ENCODE measurements at places on chromosomes 7 and 10.
A peak's percentile ranks its signal among the peaks of the same experiment; 100 is the strongest.

DNA sequence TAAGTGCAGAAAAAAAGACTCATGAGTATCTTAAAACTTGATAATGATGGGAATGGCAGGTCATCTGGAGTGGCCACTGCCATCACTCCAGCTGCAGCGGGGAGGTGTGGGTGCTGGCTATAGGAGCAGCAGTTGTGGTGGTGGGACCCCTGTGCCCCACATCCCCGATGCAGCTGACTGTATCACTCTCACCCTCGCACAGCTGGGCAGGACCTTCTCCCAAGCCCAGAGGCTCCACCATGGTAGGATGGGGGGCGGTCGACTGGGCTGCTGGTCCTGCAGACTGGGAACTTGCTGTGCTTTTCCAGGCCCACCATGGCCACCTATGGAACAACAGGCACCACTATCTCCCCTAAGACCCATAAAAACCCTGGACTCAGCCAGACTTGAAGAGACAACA is 844.4 kb downstream of the SORCS1 start:
- DNase-seq: no peak

DNA sequence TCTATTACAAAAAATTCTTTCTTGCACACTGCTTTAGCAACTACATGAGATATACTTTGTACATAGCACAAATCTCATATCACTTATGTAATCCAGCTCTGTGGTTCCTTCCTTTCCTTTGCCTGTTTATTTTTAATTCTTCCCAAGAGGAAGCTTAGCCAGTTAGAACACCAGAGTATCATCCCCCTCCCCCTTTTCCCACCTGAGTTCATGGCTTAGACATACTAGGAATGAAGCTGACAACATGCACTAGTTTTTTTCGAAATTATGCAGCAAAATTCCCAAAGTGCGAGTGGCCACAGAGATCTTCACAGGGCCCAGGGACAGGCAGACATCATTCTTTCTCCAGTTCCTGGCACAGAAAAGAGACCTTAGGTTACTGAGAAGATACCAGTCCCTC is 17.8 kb downstream of the CAV1 start:
- DNase-seq: no peak

DNA sequence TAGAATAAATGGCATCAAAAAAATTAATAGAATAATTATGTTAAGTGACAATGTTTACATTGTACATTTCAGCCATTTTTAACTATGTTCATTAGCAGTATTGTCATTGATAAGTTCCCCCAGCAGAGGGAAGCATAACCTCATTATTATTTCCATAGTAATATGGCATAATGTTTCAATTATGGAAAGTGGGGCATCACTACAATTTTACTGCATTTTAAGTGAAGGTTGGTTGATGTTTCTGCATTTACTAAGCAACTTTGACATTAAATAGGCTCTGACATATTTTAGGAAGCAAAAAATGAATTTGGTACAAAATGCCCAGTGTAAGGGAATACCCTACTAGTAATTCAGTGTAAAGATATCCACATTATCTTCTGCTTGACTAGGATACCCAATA is 218.3 kb downstream of the SEMA3A start:
- DNase-seq: no peak

DNA sequence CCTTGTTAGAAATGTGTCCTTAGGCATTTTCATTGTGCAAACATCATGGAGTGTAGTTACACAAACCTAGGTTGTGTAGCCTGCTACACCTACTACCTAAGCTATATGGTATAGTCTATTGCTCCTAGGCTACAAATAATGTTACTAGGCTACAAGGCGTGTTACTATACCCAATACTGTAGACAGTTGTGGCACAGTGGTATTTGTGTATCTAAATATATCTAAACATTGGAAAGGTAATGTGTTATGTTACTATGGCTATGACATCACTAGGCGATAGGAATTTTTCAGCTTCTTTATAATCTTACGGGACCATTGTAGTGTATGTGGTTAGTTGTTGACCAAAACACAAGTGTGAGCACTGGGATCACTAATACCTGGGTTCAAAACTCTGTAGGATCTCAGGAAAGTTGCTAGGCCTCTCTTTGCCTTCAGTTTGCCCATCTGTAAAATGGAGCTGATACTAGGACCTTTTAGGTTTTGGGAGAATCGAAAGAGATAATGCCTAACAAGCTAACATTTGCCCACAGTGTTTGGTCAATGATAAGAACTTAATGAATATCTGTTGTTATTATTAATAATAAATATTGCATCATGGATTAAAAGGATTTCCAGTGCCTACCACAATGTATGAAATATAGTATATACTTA is 2.7 kb downstream of the BICC1 start:
- no peak for DNase-seq

GRCh38 chr7:98870807-98871491 is 1.1 kb upstream of the TMEM130 start:
- DNase-seq: no peak

- DNase-seq: no peak
Observed at GRCh38 chr10:1625731-1626130, 111.6 kb downstream of the ADARB2 start.

- DNase-seq: no peak
Observed at GRCh38 chr10:123150271-123150985, 2.5 kb downstream of the HMX2 start.

DNA sequence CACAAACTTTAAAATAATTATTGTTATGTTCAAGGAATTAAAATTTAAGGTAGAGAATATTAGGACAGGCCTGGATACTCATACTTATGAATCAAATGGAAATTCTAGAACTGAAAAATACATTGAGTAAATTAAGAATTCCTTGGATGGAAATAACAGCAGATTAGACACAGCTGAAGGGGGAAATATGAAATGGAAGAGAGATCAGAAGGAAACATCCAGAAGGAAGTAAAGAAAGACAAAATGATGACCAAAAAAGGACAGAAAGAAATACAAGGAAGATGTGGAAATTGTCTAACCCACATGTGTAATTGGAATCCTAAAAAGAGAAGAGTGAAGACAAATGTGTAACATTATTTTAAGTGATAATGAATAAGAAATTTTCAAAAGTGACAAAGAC is 128.9 kb downstream of the ATRNL1 start:
- no peak for DNase-seq

- DNase-seq: no peak
Observed at GRCh38 chr7:134453518-134453917, 5.4 kb downstream of the AKR1B1 start.

- no peak for DNase-seq
Observed at GRCh38 chr7:130324306-130324943, 20.2 kb upstream of the CPA5 start.

DNA sequence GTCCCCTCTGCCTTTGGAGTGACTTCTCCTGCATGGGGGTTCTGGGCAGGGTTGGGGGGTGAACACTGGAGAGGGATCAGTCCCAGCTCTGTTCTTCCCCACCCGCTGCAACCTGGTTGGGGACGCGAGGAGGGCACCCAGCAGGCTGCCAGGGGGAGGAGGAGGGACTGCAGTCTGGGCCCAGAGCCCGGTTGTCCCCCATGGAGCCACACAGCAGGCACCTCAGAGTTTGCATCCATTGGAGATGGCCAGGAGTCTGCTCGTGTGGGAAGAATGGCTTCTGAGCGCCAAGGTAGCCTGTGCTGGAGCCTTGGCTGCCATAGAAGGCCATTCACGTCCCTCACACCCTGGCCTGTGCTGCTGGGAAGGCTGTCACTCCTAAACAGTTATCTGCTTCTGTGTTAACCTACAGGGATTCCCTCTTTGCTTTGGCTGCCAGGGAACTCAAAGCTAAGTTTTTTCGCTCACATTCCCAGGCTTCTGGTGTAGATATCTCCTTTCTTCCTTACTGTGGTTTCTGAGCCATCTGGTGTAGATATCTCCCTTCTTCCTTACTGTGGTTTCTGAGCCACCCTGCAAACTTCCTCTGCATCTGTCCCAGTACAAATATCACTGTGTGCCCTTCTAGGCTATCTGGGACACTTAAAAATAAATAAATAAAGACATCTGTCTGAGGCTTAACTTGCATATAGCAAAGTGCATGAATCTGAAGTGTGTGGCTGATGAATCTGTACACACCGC is 133.7 kb downstream of the LHPP start:
- DNase-seq: peak; percentile 11

DNA sequence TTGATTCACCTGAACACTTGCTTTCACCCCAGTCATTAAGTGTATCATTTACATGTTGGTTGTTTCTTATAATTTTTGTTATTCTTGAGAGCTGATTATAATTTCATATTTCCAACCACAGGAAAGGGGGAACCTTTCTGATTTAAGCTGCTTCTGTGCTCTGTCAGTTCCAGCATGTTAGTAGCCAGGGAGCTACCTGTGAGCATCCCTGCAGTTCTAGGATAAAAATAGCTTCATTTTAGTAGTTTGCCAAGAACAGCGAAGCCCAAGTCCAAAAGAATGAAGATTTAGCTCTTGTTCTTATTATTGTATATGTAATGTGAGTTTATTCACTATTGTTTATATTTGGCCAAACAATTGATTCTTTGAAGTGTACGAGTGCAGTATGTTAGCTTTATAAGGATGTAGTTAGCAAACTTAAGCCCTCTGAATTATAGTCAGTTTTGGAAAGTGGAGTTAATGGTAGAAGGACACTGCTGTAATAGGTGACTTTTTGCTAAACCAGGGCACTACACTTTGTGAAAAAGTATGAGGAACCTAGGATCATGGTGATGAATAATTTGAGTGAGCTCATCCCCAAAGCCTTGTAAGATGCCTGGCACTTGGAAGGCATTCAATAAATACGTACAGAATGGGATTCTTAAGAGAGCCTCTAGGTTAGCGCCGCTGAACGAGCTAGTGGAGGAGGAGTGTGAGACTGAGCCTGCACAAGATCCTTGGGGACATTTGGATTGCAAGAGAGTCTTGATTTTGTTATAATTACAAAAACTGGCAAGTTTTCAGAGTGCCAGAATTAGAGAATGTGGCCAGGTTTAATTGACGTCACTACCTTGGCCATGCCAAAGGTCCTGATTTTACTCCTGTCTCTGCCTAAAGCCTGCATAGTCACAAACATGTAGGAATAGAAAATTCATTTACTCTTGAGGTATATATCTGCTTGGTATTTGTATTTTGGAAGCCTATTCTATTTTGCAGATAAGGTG is 29.8 kb downstream of the DNAH11 start:
- DNase-seq: no peak

GRCh38 chr7:31642681-31643115 is 44.3 kb upstream of the PPP1R17 start:
- DNase-seq: no peak

- DNase-seq: no peak
Observed at GRCh38 chr7:127251465-127252376, 1.0 kb downstream of the GRM8 start.

GRCh38 chr7:17095931-17096330 is 202.5 kb upstream of the AHR start:
- no peak for DNase-seq

DNA sequence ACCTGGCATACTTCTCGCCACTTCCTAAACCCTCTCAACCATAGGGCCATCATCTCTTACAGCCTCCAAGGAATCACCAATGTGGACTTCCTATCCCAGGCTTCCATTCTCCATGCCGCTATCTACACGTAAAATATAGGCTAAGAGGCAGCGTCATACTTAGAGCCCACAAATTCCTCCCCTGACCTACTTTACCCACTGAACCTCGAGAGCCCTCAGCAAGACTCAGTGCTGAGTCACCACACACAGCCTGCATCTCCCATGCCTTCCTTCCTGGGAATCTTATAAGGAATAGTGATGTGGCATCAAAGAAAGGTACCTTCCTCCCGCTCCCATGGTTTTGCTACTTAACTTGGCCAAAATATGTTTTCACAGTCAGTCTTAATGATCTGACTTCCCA is 435.6 kb upstream of the NFE2L3 start:
- DNase-seq: no peak

GRCh38 chr7:133268355-133268754 is 15.5 kb downstream of the EXOC4 start:
- no peak for DNase-seq

GRCh38 chr7:30330134-30331111 is 46.0 kb downstream of the ZNRF2 start:
- no peak for DNase-seq

- peak; percentile 70 for DNase-seq
Observed at GRCh38 chr10:132418527-132419416, 21.8 kb downstream of the PWWP2B start.

DNA sequence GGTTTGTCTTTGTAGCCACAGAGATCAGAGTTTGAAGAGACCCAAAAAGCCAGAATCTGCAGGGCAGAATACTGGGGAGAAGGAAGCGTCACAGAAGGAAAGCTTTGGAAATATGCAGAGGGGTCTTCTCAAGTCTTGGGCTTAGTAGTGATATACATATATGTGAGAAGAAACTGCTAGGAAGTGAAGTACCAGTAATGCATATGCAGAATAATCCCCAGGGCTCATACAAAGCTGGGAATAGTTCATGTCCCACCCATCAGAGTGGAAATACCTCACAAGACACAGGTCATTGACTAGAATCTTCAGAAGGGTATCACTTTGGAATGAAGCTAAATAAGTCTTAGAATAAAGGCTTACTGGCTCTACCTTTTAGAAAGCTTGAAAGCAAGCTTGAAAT is 39.6 kb downstream of the C10orf71 start:
- no peak for DNase-seq

- DNase-seq: no peak
Observed at GRCh38 chr7:23268167-23268566, 21.6 kb downstream of the GPNMB start.

DNA sequence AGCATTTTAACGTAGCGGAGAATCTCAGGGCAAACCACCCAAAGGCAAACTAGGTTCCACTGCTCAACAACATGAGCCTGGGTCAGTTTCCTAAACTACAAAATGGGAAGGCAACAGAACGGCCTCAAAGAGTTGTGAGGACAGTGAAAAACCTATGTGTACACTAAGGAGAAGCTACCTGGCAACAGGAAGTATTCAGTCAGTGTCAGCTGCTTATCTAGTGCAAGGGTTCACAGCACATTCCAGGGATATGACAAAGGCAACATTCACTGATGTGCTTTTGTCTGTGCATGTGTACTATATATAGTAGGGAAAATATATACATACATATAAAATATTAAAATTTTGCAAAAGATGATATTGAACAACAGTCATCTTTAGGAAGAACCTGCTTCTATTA is 17.2 kb downstream of the NUDCD3 start:
- DNase-seq: no peak

GRCh38 chr10:106565546-106565945 is 599.0 kb downstream of the SORCS1 start:
- no peak for DNase-seq

GRCh38 chr10:34710391-34710751 is 104.7 kb downstream of the PARD3 start:
- no peak for DNase-seq

DNA sequence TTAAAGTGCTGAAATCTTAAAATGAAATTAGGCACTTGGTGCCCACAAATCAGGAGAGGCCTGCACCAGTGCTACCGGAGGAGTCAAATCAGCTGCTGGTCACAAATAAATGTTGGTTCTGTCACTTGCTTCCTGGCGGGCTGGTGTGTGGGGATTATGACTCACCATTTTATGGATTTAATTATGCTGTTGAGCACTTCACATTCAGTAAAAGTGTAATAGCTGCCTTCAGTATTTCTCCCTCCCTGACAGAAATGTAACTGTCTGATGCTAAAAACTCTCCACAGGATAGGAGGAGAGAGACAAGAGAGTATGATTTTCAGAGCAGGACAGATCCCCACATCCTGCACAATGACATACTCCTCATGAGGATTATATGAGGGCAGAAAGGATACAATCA is 186.0 kb downstream of the JAZF1 start:
- DNase-seq: no peak

GRCh38 chr10:48467669-48468068 is 137.2 kb downstream of the ARHGAP22 start:
- DNase-seq: no peak

GRCh38 chr10:30842894-30843293 is 188.8 kb downstream of the ZNF438 start:
- peak; percentile 74 for DNase-seq

All from femur (tissue), 1 donor.